ENCODE measurements at places on chromosomes 16 and 17.

DNA sequence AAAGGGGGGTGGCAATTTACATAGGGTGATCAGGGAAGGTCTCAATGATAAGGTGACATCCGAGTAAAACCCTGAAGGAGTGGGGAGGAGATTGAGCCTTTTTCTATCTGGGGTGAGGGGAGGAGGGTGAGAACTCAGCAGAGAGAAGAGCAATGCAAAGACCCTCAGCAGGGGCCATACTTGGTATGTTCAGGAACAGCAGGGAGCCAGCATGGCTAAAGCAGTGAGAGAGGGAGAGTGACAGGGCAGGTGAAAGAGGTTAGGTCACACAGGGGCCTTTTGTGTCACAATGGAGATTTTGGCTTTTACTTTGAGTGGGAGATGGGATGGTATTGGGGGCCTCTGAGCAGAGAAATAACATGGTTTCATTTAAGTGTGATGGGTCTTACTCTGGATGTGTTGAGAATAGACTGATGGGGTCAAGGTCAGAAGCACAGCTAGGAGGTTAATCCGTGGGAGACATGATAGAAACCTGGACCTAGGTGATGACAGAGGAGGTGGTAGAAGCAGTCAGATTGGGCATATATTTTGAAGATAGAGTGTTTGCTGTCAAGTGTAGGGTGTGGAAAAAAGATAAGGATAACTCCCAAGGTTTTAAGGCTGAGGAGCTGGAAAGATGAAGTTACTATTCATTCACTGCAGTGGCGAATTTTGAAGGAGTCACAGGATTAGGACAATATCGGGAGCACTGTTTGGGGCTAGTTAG is 6.2 kb downstream of the SP2 start:
- no peak overlapping the region for H3K4me3 ChIP-seq
- no peak overlapping the region for H3K27ac ChIP-seq
- no peak for DNase-seq
- peaks cover 5% of the 10 kb centered on the region for H3K4me1 ChIP-seq
- no peaks in the 10 kb centered on the region for H3K36me3 ChIP-seq
- H3K27me3 ChIP-seq, result no peaks in the 10 kb centered on the region

- H3K4me1 ChIP-seq, result no peaks in the 10 kb centered on the region
- no peak overlapping the region for H3K27ac ChIP-seq
- no peaks in the 10 kb centered on the region for H3K36me3 ChIP-seq
- no peaks in the 10 kb centered on the region for H3K27me3 ChIP-seq
These were observed 27.4 kb upstream of the SLC6A2 start for GRCh38 chr16:55628306-55628968.

DNA sequence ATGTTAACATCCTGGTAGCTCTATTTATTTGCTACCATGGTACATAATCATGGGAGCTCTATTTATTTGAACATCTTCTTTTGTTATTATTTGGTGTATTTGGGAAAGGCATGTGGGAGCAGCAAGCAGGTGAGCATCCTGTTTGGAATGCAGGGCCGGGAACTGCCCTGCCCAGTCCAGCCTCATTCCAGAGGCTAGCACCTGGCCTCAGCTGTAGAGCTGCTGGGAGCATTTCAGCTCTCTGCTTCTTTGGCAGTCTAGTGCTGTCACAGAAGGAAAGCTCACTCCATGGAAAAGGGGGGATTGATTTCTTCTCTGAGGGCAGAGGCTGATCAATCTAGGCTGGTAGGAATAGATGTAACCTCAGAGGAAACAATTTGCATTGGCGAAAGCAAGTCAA is 112.5 kb downstream of the WWOX start:
- no peak for DNase-seq
- H3K27ac ChIP-seq, result no peak overlapping the region
- no peaks in the 10 kb centered on the region for H3K36me3 ChIP-seq
- peaks cover under 1% of the 10 kb centered on the region for H3K4me1 ChIP-seq
- H3K27me3 ChIP-seq, result no peaks in the 10 kb centered on the region
- H3K4me3 ChIP-seq, result no peak overlapping the region

DNA sequence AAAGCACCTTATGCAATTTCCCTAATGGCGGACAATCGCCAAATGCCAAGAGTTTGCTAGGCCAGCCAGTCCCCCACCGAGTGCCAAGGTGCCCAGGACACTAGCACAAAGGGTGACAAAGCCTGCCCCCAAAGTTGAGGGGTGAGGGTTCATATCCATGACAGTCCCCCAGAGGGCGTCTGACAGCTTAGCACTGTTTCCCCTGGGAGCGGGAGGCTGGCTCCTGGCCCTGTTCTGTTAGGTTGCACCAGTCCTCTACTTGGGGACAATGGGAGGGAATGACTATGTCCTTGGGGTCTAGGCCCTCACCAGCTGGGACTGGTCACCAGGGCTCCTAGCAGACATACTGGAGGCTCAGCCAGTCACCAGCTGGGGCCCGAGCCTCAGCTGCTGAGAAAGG is 66.9 kb downstream of the MYO18A start:
- peaks cover 35% of the 10 kb centered on the region for H3K4me1 ChIP-seq
- no peaks in the 10 kb centered on the region for H3K36me3 ChIP-seq
- no peak overlapping the region for H3K4me3 ChIP-seq
- no peak for DNase-seq
- H3K27ac ChIP-seq, result peak overlapping the region; percentile 12

DNA sequence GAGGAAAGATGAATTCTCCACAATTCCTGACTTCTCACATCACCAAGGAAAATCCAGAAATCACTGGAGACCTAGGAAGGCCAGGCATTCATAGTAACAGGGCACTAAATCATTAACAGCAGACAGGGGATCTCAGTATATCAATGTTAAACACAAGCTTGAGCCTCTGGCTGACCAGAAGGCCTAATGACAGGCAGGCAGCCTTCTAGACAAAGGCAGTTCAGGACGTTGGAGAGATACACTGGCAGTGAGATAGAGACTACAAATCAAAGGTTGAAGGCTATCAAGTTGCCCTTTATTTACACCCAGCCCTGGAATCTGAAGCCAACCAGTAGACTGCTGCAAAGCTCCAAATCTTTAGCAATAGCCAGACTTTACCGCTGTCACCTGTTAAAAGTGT is 422.8 kb upstream of the CCL2 start:
- H3K4me1 ChIP-seq, result no peaks in the 10 kb centered on the region
- H3K27me3 ChIP-seq, result no peaks in the 10 kb centered on the region
- H3K4me3 ChIP-seq, result no peak overlapping the region
- no peak overlapping the region for H3K27ac ChIP-seq
- DNase-seq, result no peak

DNA sequence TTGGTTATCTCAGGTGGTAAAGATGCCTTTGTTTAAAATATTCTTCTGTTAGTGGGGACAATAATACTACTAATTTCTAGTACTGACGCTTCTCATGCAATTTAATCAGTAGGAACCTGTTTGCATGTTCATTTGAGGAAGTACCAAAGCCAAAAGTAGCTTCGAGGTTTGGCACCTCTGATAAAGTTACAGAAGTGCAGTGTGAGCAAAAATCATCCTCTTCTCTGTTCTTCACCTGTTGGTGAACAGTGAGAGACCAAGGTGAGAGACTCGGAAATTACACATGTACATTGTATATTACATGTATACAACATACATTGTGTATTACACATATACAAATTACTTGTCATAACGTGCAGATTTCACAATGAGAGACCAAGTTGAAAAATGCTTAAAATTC is 404.6 kb downstream of the MAF start:
- H3K27me3 ChIP-seq, result no peaks in the 10 kb centered on the region
- no peaks in the 10 kb centered on the region for H3K4me1 ChIP-seq
- H3K27ac ChIP-seq, result no peak overlapping the region
- no peak for DNase-seq
- H3K36me3 ChIP-seq, result no peaks in the 10 kb centered on the region

DNA sequence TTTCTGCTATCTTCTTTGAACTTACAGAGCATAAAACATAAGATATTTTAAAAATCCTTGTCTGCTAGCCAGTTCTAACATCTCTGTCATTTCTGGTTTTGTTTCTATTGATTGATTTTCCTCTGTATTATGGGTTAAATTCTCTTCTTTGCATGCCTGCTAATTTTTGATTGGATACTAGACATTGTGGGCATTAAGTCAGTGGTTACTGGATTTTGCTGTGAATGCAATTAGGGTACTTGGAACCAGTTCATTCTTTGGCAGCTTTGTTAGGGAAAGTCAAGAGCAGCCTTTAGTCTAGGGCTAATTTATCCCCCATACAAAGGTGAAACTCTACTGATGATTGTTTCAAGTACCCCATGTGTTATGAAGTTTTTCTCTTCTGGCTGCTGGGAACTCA is 127.0 kb upstream of the NACA2 start:
- H3K36me3 ChIP-seq, result no peaks in the 10 kb centered on the region
- H3K4me3 ChIP-seq, result no peak overlapping the region
- H3K4me1 ChIP-seq, result no peaks in the 10 kb centered on the region
- no peaks in the 10 kb centered on the region for H3K27me3 ChIP-seq
- DNase-seq, result no peak

Measured in pancreas (tissue), 10 donors.